ENCODE measurements at places on chromosomes 13 and 19.

GRCh38 chr13:65825039-65825438, 1405.1 kb downstream of the PCDH9 start:
- peak; percentile 7 for DNase-seq

- DNase-seq, result no peak
These were observed 6.4 kb downstream of the KLF2 start for GRCh38 chr19:16330806-16331690.

DNA sequence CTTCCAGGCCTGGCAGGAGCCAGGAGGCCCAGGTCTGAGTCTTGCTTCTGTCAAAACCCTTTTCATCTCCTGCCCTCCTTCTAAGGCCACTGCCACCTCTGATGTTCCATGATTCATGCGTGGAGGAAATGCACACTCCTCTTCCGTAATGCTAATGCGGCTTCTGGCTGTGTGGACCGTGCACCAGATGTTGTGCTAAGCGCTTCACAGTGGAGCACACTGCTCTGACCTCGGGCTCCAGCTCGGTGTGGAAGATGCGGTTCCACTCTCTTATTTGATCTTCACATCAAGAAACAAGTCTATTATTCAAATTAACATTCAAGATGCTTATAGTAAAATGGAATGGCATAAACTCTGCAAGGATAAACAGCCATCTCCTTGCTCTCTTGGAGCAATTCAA, 629.2 kb downstream of the UQCRFS1 start:
- no peak for DNase-seq

DNA sequence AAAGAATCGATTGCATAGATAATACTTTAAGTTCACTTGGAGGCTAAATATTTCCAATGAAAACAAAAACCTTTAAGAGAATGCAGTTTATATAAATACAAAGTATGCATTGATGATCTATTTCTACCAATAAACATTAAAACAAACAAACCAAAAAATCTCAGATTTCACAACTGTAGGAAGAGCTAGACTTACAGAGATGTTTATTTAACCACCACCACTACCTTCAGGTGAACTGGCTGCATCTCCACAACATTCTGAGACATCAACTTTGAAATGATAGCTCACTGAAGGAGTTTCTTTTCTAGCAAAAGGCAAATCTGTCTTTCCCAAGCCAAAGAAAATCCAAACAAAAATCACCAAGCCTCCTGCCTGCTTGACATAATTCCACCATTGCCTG, 44.2 kb downstream of the FOXO1 start:
- DNase-seq, result no peak

DNA sequence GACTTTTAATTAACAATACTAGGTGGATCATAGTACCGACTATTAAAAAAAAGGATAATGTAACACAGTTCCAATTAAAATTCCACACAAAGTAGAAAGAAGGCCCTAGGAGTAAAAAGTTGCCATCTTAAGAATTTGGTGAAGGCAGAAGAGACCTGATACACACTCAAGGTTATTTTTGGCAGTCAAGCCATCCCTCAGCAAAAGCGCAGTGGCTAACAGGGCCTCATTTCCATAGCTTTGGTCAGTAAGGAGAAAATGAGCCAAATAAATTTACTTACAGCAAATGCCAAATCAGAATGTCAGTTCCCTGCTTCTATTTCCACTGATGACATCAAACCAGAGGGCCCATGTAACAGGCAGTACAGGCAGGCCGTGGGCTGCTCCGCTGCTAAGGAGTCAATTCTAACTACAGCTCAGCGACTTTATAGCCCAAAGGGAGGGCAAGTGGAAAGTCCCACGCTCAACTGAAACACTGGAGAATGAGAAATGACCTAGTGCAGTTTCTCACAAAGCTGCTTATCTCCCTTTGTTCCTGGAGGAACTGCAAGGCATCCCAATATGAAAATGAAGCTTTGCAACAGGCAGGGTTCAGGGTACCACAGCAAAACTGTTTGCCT, 6.3 kb downstream of the ARGLU1 start:
- DNase-seq, result no peak

- DNase-seq, result no peak
These were observed 136.3 kb upstream of the CSNK1A1L start for GRCh38 chr13:37241786-37242185.

DNA sequence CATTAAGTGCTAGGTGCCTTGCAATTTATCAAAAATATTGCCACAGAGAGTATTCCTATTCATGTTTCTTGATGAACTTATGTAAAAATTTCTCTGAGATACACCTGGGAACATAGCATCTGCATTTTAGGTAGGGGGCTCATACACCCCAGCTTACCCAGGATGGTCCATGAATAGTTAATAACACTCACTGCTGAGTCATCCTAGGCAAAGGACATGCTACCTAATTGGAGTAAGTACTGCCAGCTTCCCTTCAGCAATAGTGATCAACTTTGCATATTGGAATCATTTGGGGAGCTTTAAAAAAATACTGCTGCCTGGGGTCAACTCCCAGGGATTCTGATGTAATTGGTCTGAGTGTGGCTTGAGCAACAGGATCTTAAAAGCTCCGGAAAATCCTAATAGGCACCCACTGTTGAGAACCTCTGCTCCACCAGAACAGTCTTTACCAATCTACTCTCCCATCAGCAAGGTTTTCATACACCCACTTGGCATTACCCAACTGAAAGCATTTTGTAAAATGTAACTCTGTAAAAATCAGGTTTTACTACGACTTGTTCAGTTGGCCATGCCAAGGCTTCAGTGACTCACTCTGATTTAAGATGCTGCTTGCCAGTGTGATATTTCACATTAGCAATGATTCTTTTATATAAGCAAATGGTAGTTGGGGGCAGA, 67.2 kb upstream of the FNDC3A start:
- no peak for DNase-seq

GRCh38 chr13:61857198-61857597, 441.5 kb upstream of the PCDH20 start:
- no peak for DNase-seq

GRCh38 chr13:40161931-40162330, 504.5 kb downstream of the FOXO1 start:
- DNase-seq, result no peak

DNA sequence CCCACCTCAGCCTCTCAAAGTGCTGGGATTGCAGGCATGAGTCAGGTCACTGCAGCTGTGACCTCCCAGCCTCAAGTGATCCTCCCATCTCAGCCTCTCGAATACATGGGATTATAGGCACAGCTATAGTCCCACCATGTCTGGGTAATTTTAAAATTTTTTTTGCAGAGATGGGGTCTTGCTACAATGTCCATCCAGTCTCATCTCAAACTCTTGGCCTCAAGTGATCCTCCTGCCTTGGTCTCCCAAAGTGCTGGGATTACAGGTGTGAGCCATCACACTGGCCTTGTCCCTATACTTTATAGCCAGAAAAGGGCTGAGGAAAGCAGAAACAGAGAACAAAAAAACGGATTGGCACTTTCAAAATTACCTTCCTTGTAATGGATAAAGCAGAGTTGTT, 4.8 kb upstream of the FBXO27 start:
- no peak for DNase-seq

DNA sequence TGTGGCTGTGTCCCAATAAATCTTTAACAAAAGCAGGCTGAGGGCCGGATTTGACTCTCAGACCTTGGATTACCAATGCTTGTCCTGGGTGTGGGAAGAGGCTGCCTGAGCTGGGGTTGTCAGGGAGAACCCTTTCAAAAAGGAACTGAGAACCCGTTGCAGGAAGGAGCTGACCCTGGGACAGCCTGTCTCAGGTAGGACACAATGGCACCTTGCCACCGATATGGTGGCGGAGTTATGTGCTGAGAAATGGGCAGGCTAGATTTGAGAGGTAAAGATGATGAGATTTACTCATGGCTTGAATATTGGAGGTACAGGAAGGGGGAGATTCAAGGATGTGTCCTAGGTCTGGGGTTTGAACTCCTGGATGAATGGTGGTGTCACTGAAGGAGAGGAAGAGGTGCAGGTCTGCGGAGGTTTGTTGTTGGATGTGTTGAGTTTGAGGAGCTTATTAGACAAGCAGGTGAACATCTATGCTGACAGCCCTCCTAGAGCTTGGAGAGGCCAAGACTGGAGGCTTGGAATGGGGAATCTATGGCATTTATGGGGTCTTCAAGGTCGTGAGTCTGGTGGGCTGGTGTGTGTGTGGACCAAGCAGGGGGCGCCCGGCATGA, 7.2 kb downstream of the PLEKHF1 start:
- no peak for DNase-seq

GRCh38 chr19:4164262-4164661, 10.8 kb downstream of the CREB3L3 start:
- no peak for DNase-seq

- DNase-seq, result no peak
These were observed 17.0 kb downstream of the LYL1 start for GRCh38 chr19:13085666-13086065.

GRCh38 chr13:20988909-20989655, 72.3 kb downstream of the LATS2 start:
- no peak for DNase-seq

GRCh38 chr19:49371184-49371583, 7.5 kb downstream of the DKKL1 start:
- no peak for DNase-seq

GRCh38 chr19:45632468-45633196, 6.6 kb downstream of the EML2 start:
- DNase-seq, result no peak

DNA sequence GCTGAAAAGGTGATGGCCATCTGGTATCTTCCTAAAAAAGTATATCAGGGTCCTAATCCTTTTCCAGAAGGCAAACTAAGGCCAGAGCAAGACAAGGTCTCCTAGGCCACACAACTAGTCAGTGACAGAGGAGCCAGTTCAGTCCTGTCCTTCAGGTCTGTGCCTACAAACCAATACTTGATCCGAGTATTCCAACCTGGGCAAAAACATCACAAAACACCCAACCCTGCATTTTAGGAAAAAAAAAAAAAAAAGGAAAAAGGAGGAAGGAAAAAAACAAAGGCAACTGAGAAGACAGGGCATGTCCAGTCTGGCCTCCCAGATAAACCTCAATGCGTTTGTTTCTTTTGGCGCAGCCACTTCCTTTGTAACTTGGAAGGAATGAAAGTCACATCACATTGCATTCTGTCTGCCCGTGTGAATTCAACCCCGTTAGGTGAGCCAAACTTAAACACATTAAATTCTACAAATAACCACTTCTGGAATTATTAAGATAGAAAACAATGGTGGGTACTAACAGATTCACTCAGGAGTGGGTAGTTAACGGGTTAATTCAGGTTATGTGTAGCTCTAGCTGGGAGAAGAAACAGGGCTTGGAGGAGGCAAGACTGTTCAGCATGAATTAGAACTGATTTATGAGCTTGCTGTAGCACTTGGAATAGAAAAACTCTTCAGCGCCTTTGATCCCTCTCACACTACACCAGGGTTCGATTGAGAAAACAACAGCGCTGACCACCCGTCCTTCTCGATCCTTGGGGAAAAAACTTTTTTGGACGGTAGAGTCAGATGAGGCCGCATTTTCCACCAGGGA, 43.0 kb upstream of the HNRNPA1L2 start:
- peak; percentile 60 for DNase-seq

DNA sequence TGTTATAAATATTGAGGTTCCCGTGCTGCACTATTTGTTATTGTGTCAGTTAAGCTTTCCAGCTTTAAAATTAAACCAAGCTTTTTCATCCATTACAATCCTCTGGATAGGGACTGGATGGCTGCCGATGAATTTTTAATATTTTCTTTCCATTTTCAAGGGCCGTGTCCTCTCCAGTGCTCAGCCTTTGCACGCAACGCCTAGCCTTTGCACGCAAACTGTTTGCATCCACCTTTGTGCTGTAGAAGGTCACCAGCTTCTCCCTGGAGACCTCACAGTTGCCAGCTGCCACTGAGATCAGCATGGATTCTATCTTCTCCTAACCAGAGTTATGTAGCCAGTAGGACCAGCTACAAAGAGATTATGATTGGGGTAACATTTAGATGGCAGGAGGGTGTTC, 240.5 kb downstream of the SLC7A1 start:
- DNase-seq, result no peak

- no peak for DNase-seq
These were observed 55.8 kb downstream of the HSPH1 start for GRCh38 chr13:31105856-31106255.

DNA sequence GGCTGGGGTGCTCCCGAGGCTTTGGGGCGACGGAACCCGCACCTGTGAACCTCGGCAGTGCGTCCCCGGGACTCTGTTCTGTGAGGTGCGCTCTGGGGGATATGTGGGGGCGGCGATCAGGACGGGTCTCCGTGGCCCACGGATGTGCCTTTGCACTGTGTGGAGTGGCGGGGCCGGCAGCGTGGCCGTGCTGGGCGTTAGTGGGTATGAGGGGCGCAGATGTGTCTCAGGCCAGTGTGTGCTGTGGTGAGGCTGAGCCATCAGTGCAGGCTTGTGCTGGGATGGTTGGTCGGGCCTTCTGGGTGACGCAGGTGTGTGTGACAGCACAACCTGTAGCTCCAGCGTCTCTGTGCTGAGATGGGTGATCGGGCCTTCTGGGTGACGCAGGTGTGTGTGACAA, 16.9 kb downstream of the ZNF331 start:
- no peak for DNase-seq

DNA sequence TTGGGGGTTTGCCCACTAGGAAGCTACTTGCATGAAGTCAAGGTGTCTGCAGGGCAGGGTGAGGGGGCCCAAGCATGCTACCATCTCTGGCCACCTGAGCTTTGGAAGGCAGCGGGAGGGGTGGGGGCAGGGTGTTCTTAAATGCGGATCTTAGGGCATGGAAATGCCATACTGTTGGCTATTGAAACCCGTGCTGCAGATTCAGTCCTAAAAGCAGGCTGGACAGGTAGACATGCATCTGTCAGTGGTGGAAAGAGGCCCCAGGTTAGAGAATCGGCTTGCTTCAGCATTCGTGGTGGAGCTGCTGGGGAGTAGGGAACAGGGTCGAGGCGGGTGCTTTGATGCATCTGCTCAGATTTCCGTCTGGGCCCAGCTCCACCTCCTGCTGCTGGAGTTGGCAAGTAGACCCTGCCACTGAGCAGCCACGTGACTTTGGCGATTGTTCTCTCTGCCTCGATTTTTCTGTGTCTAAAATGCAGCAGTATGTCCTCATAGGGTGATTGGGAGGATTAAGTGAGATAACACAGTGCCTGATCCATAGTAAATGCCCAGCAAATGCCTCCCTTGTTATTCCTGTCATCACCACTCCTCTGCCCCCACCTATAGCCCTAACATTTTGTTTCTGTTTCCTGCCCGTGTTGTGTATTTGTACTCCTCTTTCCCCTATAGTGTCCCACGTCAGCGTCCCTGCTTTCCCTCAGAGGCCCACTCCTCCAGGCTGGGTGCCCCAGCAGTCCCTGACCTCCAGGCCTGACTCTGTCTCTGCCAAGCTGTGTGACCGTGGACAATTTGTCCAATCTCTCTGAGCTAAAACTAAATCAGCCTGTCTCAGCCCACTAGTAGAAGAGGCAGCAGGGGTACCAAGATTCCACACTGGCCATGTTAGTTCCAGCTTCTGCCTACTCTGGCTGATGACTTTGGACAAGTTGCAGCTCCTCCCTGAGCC, 5.8 kb downstream of the PPP1R37 start:
- DNase-seq, result no peak

Measured in glomerular endothelial cell (primary cell).